ENCODE measurements at places on chromosomes 3 and 15.

- no peaks in the 10 kb centered on the region for H3K27me3 ChIP-seq
- H3K27ac ChIP-seq, result no peak overlapping the region
- DNase-seq, result no peak
- H3K4me3 ChIP-seq, result no peak overlapping the region
Observed at GRCh38 chr3:175005193-175005592, 146.1 kb downstream of the NAALADL2 start.

- no peak overlapping the region for H3K27ac ChIP-seq
- H3K4me3 ChIP-seq, result no peak overlapping the region
- H3K4me1 ChIP-seq, result no peaks in the 10 kb centered on the region
- H3K36me3 ChIP-seq, result no peaks in the 10 kb centered on the region
- H3K27me3 ChIP-seq, result no peaks in the 10 kb centered on the region
Observed at GRCh38 chr15:33608714-33609113, 297.9 kb downstream of the RYR3 start.

DNA sequence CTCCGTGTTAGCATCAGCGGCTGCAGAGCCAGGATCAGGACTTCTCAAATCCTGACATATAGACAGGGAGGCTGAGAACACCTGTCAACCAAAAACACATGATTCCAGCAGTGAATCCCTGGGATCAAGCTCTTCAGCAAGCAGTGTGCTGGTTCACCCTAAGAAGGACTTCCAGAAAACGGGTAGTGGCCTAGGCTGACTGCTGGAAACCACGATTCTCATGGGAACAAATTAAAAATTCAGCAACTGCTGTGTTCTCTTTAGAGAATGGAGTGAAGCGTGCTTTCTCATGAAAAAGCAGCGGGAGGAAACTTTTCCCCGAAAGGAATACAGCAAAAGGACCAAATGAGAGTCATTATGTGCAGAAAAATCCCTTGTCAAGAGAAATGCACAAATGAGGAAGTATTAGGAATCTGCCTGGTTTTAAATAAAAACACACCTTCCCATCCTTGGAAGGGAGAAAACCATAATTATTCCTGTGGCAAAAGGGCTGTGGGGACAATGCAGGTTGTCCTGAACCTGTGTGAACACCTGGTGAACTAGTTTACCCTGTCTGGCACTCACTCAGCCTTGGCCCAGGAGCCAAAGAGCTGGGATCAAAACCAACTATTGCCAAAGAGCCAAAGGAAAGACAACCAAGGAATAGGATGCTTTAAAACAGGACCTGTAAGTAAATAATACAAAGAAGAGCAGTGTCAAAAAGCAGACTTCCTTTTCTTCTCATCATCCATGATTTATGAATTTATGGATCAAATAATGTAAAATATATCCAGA lies 13.4 kb downstream of the IL12A start:
- no peaks in the 10 kb centered on the region for H3K4me1 ChIP-seq
- no peak for DNase-seq
- no peak overlapping the region for H3K27ac ChIP-seq

GRCh38 chr15:51093839-51094605 lies 684 bp downstream of the TNFAIP8L3 start:
- no peaks in the 10 kb centered on the region for H3K36me3 ChIP-seq
- H3K27me3 ChIP-seq, result peaks cover 29% of the 10 kb centered on the region

DNA sequence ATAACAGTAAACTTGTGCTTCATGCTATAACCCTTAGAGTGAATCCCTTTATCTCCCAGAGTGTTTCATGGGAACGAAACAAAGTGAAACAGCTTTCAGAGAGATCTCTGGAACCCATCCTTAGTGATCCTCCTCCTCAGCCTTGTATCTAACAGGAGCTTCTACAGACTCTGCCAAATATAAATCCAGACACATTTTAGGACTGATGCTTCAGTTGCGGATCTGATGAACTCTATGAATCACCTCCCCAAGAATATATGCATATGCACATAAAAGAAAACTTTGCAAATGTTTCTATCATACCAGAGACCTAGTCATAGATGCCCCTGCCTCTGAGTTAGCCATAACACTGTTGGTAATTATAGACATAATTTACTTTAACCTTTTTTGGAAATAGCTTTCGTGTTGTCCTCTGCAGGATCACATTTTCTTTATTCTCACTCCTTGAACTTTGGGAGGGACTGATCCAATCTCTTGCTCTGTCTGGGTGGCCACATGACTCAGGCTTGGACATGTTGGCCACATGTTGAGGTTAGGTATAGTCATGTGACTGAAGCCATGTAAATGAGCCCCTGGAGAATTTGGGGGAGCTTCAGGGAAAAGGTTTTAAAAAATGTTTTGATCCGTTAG lies 306.4 kb upstream of the CNTN3 start:
- no peaks in the 10 kb centered on the region for H3K36me3 ChIP-seq
- DNase-seq, result no peak
- H3K4me1 ChIP-seq, result no peaks in the 10 kb centered on the region
- H3K27ac ChIP-seq, result no peak overlapping the region

- H3K4me3 ChIP-seq, result no peak overlapping the region
- no peaks in the 10 kb centered on the region for H3K27me3 ChIP-seq
- DNase-seq, result no peak
- H3K27ac ChIP-seq, result no peak overlapping the region
Observed at GRCh38 chr3:133986311-133986710, 43.4 kb downstream of the SLCO2A1 start.

DNA sequence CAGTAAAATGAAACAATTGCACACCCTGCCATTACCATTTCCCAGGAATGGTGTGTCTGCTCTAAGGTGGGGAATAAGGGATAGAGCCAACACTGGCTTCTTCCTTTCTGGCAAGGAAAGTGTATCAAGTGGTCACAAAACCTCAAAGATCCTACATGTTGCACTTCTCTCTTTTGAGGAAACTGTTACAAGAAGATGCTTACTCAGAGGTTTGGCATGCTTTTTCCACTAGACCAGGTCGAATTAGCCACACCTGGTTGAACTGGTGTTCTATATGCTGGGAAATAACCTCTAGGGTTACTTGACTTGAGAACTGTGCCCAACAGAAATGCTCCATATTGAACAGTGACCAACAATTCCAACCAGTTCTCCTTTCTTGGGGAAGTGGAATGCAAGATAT lies 102.9 kb downstream of the LRRN1 start:
- H3K4me1 ChIP-seq, result no peaks in the 10 kb centered on the region
- DNase-seq, result no peak

DNA sequence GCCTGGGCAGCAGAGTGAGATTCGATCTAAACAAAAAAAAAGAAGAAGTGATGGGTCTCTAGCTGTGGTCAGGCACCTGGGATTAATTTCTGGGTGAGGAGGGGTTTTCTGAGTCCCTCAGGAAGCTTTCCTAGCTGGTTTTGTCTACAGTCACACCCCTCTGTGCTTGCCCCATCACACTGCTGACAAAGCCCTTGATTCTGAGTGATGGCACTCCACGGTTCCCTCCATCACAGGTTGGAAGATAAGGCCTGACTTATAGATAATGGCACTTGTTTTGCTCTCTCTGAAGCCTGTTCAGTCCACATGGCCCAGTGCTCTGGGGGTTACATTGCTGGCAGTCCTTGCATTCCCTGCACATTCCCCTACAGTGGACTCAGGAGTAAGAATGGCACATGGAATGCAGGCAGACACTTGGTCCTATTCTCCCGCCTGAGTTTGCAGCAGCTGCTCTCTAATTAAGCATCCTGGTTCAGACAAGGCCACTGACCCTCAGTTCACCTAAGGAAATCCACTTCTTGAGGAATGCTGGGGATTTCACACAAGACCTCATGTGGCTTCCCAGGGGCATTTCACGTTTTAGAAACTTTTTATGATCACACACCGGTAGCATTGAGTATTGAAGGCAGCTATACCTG lies 81.0 kb upstream of the NMNAT3 start:
- no peaks in the 10 kb centered on the region for H3K27me3 ChIP-seq
- no peaks in the 10 kb centered on the region for H3K4me1 ChIP-seq
- no peaks in the 10 kb centered on the region for H3K36me3 ChIP-seq
- DNase-seq, result no peak
- H3K4me3 ChIP-seq, result no peak overlapping the region

GRCh38 chr3:87047852-87048251 lies 56.9 kb upstream of the VGLL3 start:
- H3K36me3 ChIP-seq, result no peaks in the 10 kb centered on the region
- no peaks in the 10 kb centered on the region for H3K4me1 ChIP-seq
- H3K27ac ChIP-seq, result no peak overlapping the region
- no peak for DNase-seq

DNA sequence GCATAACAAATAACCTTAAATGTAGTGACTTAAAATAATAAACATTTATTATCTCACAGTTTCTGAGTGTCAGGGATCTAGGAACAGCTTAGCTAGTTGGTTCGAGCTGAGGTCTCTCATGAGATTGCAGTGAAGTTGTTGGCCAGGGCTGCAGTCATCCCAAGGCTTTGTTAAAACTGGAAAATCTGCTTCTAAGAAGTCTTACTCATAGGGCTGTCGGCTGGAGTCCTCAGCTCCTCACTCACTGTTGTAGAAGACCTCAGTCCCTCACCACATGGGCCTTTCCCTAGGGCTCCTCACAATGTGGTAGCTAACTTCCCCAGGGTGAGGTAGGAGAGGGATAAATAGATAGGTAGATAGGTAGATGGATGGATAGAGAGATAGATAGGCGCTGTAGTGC lies 20.8 kb upstream of the SLC7A14 start:
- no peak overlapping the region for H3K4me3 ChIP-seq
- no peak overlapping the region for H3K27ac ChIP-seq
- no peaks in the 10 kb centered on the region for H3K4me1 ChIP-seq
- no peaks in the 10 kb centered on the region for H3K27me3 ChIP-seq
- H3K36me3 ChIP-seq, result no peaks in the 10 kb centered on the region

DNA sequence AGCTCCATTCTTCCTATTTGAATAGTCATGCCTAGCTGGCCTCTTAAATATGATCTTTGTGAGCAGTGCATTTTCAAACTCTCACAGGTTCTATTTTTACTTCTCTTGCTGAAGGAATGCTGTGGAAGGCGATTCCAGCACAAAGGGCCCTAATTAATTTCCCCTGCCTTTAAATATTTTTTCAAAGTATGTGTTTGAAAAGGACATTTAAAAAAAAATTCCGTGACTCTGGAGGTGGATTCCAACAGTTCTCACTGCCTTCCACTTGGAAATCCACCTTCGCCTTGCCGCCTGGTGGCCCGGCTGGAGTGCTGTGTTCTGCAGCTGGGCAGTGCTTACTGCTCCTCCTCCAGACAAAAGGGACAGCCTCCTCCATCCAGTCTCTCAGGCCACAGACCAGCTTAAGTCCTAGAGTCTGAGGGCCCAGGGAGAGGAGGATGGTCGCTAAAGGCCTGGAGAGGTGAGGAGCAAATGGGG lies 61.5 kb upstream of the CORO2B start:
- no peaks in the 10 kb centered on the region for H3K36me3 ChIP-seq
- peak overlapping the region; percentile 2 for H3K27ac ChIP-seq
- no peak overlapping the region for H3K4me3 ChIP-seq
- H3K4me1 ChIP-seq, result no peaks in the 10 kb centered on the region

DNA sequence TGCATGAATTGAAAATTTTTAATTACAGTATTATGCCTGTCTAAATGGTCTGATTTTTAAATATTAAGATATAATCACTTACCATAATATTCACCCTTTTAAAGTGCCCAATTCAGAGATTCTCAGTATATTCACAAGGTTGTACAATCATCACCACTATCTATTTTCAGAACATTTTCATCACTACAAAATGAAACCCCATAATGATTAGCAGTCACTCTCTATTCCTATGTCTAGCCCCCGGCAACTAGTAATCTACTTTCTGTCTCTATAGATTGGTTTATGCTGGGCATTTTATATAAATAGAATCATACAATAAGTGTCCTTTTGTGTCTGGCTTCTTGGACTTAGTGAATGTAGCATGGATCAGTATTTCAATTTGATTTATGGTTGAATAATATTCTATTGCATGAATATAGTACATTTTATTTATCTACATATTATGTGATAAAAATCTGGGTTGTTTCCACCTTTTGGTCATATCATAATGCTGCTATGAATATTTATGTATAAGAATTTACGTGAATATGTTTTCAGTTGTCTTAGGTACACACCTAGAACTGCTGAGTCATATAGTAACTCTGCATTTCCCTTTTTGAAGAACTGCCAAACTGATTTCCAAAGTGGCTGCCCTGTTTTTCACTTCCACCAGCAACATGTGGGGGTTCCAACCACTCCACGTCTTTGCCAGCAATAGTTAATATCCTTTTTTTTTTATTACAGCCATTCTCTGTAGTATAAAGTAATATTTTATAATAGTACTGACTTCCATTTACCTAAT lies 485.7 kb upstream of the ZNF385D start:
- H3K4me1 ChIP-seq, result no peaks in the 10 kb centered on the region
- H3K4me3 ChIP-seq, result no peak overlapping the region
- no peak overlapping the region for H3K27ac ChIP-seq
- DNase-seq, result no peak

DNA sequence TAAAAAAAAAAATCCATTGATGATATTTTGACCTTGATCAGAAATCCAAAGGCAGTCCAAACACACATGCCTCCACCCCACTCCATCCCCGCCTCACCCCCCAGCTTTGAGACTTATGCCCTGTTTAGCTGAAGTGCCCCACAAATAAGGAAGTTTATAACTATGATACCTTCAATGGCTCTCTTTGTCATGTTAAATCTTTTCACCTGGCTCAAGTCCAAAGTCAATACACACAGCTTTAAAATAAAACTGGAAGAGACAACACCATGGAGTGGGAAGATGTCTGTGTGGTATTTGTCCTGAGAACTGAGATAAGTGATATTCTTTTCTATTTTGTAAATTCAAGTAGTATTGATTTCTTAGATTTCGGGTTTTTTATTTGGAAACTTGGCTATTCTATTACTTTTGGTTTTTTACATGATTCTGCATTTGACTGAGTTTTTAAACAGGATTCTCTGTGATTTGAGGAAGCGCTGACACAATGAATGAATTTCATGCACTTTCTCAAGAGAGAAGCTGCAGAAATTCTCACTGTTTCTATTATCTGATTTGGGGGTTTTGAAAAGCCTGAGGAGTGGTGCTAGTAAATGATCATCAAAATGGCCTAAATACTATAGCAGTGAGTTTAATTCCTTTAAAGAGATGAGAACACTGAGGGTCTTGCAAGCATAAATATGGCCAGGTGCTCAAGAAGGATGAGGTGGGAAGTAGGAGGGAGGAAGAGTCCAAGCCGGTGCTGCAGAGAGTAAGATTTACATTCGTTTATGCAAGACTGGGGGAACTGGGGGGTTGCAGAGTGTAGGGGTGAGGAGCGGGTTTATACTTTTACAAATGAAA lies 5.2 kb downstream of the FOXB1 start:
- H3K27ac ChIP-seq, result no peak overlapping the region
- H3K4me1 ChIP-seq, result peaks cover 23% of the 10 kb centered on the region

All from transverse colon (tissue), 4 donors.